CD4-positive, alpha-beta T cell (primary cell): ENCODE measurements at places on chromosomes 12 and 14.

DNA sequence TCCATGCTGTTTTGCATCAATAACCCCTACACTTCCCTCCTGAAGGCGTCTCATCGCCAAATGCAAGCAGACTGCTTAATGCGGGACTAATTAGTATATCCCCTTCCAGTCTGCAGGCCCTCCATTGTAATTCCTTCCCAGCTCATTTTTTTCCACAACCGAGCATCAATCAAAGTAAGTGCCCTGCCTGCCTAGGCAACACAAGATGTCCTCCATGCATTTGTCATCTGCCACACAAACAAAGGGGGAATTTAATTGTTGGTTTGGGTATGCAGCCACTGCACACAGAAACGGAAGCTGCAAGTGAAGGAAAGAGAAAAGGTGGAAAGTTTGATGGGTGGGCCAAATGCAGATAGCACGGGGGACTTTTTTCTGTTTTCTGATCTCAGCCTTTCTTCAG is 168.0 kb downstream of the EGLN3 start:
- no peak for DNase-seq

DNA sequence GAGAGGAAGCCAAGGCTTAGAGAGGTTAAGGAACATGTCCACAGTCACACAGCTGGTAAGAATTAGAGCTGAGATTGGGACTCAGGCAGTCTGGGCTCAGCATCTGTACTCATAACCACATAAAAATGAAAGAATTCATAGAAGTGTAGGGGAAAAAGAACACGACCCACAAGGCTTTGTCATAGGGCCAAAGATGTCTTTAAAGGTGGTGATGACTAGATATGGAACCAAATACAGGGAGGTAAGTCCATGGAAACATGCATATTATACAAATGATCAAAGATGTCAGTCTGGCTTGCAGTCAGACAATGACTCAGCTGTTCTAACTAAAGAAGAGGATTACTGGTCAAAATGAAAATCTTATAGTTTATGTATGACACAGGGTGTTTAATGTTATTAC is 7.2 kb upstream of the SSPN start:
- no peak for DNase-seq

DNA sequence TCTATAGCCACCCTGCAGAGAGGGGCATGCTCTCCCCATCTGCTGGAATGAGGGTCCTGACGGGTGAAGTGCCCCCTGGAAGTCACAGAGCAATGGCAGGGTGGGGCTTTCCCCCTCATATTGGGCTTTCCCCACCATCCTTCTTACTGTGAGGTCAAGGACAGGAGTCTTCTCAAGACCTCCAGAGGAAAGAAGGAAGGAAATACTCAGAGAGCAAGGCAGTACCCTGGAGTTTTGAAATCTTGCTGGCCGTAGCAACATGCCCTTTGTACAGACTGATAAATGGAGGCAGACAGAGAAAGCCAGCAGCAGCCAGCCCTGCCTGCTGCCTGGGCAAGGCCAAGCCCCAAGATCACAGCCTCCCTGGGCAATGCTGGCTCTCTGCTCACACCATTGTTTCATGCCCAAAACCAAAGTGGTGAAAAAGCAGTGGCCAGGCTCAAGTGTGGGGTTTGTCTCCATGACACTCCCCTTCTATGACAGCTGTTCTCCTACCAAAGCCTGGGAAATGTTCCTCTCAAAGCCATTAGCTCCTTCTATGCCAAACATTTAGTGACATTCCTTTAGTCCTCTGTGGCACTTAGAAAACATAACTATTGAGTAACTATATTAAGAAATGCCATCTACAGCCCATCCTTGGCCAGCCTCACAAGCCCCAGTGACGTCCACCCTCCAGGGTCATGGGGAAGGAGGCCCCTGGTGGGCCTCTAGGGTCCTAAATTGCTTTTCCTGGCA is 13.2 kb upstream of the ITPK1 start:
- DNase-seq: no peak

DNA sequence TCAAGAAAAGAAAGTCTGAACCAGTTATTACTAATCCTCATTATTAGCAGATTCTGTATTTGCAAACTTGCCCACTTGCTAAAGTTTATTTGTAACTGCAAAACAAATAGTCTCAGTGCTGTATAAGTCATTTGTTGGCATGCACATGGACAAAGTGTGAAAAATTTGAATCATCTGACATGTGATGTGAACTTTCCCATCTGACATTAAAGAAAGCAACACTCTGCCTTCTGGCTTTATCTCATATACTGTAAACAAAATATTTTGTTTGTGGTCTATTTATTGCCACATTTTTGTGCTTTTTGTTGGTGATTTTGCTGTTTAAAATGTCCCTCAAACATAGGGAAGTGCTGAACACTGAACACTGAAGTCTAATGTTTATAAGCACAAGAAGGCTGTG is 513.8 kb downstream of the RPL10L start:
- no peak for DNase-seq

DNA sequence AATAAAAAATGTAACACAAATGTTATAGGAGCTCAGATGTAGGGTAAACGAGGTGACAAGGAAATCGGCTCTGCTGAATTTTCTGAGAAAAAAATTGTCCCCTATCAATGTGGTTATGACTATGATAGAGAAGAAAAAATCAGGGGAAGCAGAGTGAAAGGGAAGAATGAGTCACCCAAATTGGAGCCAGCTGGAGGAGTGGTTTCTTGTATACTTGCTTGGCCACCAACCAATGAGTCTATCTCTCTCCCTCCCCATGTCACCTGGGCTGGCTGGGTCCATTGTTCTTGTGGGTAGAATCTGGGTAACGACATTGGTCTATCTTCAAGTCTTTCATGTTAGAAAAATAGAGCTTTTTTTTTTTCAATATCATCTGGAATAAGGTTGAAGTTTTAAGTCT is 196.6 kb upstream of the FLRT2 start:
- DNase-seq: no peak

DNA sequence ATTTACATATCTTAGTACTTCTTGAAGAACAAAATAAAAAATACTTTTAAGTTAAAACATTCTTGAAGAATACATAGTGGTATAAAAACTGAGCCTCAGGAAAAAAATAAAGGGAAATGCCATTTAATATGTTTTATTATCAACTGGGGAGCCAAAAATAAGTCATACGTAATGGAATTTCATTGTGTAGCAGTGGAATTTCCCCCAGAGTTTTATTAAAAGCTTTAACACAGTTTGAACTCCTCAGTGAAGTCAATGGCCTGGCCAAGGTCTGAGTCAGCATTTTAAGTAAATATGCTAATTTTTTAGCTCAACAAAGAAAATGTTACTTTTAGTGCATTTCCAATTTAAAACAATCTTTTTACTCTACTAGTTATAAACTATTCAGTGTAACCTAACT is 350.1 kb upstream of the ATP2B1 start:
- DNase-seq: no peak

GRCh38 chr12:117026343-117026742 is 72.9 kb downstream of the TESC start:
- no peak for DNase-seq

DNA sequence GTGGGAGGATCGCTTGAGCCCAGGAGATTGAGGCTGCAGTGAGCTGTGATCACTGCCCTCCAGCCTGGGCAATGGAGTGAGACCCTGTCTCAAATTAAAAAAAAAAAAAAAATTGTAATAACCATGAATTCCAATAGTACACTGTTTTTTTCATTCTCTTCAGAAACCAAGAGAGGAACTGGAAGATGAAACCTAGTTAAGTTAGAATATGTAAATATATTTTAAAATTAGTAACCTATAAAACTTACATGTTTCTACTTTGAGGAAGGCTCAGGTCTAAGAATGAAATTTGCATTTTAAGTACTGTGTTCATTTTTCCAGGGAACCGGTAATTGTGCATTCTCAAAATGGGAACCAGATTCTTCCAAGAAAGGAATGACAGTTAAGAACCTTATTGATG is 18.8 kb downstream of the KNTC1 start:
- DNase-seq: no peak

DNA sequence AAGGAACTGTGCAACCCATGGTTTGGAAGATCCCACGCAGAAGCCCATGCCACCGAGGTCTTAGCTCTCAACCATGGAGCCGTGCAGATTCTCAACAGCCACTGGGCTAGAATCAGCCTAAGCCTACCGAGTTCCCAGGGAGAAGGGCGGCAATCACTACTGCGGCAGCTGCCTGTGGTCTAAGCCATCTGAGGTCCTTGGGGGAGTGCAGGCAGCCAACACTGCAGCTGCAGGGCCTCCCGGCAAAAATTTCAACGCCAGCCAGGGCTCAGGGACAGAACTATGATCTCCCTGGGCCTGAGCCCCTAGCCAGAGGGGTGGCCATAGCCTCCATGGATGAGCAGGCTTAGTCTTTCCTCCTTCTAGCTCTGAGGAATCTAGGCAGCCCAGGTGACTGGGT is 156.8 kb upstream of the CLEC14A start:
- no peak for DNase-seq

GRCh38 chr14:103935102-103935501 is 6.8 kb downstream of the TDRD9 start:
- DNase-seq: no peak

DNA sequence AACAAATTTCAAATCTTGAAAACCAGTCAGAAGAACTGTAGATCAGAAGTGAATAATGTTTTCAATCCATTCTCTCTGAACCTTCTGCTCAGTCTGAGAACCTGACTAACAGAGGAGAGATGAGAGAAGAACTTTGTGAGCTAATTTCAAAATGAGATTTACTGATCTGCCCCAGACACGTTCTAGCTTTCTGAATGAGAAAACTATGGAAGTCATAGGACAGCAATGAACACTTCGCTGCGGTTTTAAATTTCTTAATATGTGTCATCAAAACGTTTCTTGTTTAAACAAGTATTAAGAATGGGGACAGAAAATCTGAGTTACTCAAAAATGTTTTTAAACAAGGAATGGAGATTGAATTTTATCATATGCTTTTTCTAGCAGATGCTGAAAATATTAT is 66.6 kb upstream of the FAR2 start:
- DNase-seq: no peak

GRCh38 chr12:89895591-89895990 is 187.0 kb upstream of the ATP2B1 start:
- DNase-seq: no peak

DNA sequence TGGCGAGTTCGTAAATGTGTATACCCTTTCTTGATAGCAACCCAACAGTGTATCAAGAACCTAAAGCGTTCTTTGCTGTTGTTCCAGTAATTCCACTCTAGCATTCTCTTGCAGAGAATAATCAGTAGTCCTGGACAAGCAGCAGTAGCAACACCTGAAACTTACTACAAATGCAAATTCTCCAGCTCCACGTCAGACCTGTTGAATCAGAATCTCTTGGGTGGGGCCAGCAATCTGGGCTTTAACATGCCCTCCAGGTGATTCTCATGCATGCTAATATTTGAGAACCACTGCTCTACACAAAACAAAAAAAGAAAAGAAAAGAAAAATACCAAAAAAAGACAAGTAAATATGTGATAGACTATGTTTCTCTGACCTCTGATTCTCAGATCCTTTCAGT is 10.1 kb downstream of the PTGDR start:
- no peak for DNase-seq

- DNase-seq: no peak
Observed at GRCh38 chr14:88841741-88842140, 17.3 kb downstream of the TTC8 start.

DNA sequence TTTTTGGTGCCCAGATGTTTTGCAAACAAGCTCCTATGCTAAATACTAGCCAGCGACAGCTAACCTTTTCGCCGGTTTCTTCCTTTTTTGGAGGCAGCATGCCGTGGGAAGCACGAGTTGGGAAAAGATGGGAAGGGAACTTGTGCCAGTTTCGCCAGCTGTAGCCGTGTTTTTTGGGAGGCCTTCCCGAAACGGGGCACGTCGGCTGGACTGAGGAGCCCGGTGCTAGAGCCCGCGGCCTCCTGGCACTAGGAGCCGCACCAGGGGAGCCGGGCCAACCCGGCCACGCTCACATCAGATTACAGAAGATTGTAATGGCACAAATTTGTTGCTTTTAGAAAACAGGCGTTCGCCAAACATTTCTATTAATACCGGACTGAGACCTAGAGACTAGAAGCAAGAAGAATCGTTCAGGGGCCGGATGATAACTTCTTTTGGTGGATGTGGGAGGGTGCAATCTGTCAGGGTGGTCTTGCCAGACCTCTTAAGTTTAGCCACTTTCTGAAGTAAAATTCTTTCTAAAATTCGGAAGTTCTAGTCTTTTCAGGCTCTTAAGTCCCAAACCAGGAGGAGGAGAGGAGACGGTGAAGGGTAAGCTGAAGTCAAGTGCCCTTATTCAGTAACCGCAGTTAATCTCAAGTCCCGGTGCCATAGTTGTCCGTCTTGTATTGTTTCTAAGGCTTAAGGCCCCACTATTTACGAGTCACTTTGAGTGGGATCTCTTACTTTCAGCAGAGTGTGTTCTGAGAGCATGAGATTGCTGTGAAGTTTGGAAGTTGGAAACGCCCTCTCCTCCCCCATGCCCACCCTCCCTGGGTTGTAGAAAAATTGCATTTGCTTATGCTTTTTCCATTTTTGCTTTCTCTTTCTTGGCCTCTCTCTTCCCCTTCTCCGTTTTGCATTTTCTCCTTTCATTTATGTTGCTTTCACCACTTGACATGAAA is 1.3 kb downstream of the RASSF3 start:
- no peak for DNase-seq

- no peak for DNase-seq
Observed at GRCh38 chr12:127296591-127296990, 970.4 kb upstream of the TMEM132C start.

GRCh38 chr14:92965281-92965680 is 42.3 kb downstream of the CHGA start:
- no peak for DNase-seq

DNA sequence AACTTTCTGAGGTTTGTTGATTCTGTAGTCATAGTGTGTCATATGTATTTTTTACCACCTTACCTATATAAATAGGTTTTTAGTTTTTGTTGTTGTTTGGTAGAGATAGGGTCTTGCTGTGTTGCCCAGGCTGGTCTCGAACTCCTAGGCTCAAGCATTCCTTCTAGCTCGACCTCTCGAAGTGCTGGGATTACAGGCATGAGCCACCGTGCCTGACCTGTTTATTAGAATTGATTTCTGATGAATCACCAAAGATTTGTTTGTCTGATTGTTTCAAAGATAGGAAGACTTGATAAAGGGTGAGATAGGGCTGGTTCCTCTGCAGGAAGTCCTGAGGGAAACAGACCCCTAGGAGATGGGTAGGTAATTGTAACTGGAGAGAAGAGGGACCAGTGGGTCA is 481.6 kb downstream of the PCNX1 start:
- no peak for DNase-seq

- no peak for DNase-seq
Observed at GRCh38 chr12:122215771-122216170, 10.1 kb downstream of the DIABLO start.

- no peak for DNase-seq
Observed at GRCh38 chr12:102182635-102183034, 15.0 kb downstream of the PMCH start.

- DNase-seq: no peak
Observed at GRCh38 chr14:60599727-60600126, 49.5 kb downstream of the SIX1 start.

DNA sequence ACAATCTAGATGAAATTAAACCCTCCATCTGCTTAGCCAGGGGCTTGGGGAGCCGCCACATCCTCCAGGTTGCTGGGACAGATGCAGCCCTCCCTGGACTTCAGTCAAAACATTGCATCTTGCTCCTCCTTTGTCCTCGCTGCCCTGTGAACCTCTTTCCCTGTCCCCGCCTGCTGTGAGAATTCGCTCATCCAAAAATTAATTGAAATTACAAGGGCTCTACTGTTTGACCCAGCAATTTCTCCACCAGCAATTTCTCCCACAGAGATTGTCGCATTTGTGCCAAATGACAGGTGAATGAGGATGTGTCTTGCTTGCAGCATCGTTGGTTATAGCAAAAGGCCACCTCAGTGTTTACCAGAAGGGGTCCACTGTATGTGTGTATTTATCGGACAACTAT is 5.0 kb upstream of the POP5 start:
- no peak for DNase-seq
